RKO (cell line): ENCODE measurements at places on chromosomes 5 and 9.

- DNase-seq, result peak; percentile 47
Observed at GRCh38 chr9:33350310-33350709, 52.1 kb downstream of the AQP7 start.

DNA sequence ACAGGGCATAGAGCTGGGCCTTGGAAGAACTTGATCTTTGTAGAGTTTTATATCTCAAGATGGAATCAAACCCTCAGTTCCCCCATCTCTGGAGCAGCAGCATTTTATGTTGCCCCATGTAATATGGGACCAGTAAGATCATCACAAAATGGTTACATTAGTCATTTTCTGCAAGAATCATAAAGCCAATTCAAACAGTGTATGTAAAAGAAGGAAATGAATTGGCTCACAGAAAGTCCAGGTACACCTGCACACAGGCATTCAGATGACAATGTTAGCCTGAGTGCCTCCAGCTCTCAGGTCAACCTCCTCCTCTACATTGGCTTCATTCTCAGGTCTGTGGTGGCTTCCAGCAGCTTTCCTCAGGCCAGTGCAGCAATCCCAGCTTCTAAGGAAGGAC lies 35.1 kb downstream of the CYFIP2 start:
- no peak for DNase-seq

- DNase-seq, result no peak
Observed at GRCh38 chr5:153753645-153754432, 263.4 kb downstream of the GRIA1 start.

DNA sequence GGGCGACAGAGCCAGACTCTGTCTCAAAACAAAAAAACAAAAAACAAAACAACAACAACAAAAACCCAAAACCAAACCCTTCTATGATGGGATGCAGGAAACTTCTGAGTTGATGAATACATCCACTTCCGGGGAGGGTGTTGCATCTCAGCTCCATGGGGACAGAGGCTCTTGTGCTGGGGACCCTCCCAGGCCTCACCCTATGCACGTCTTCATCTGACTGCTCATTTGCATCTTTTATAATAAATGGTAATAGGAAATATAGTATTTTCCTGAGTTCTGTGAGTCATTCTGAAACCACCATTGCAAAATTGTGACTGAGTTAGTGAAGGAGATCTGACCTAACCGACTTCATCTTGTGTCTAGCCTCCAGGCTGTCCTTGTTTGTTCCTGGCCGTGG lies 109.5 kb upstream of the SLC28A3 start:
- no peak for DNase-seq

DNA sequence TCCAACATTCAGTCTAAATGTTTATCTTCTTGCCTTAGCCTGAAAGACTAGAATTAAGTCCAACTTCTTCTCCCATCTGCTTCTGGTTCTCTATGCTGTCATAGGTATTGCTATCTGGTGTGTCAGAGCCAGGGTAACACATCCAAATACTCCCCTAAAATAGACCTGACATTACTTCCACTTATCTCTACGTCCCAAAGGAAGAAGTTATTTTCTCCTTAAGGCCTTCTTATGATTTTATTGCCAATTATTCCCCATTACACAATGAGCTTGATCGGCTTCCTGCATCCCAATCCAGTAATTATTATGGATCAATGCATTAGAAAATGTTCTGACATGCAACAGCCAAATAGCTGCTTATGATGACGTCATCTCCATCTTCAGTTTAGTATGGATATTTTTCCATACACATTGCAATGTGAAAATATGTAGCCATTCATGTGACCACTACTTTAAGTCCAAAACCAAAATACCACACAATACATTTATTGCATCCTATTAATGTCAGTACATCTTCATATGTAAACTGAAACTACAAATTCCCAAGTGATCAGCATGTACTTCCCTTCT lies 555.5 kb downstream of the MAT2B start:
- no peak for DNase-seq

GRCh38 chr9:89408628-89409101 lies 89.2 kb downstream of the SEMA4D start:
- no peak for DNase-seq

DNA sequence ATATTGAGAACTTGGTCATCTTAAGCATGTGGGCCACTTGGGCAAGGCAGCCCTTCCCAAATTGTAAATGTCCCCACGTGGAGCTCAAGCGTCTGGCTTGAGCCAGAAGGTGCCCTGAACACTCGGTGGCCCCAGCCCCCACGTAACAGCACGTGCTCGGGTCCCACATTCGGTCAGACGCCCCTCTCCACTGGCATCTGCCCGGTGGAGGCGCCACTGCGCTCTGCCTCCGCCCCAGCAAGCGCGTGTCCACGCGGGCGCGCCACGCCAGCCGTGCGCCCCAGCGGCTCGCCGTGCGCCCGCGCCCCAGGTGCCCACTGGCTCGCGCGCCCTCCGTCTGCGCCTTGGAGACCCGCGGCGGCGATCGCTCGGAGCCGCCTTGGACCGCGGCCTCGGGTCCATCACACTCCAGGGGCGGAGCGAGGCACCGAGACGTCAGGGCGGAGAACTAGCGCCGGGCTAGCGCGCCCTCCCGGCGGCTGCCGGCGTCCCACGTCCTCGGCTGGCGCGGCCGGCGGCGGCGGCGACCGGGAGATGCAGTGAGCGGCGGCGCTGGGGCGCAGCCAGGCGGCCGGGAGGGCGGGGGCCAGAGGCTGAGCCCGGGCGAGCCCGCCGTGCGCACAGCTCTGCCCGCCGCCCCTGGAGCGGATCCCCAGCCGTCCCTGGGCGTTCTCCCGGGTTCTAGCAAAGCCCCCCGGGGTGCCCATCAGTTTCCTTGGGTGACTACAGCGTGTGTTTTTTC lies at the start of gene PALM2AKAP2:
Gene PALM2AKAP2, plus strand, starts transcription at position 488 of the 742 bp plus-strand sequence. CDS start 291 bp downstream, outside the sequence.
- no peak for DNase-seq

DNA sequence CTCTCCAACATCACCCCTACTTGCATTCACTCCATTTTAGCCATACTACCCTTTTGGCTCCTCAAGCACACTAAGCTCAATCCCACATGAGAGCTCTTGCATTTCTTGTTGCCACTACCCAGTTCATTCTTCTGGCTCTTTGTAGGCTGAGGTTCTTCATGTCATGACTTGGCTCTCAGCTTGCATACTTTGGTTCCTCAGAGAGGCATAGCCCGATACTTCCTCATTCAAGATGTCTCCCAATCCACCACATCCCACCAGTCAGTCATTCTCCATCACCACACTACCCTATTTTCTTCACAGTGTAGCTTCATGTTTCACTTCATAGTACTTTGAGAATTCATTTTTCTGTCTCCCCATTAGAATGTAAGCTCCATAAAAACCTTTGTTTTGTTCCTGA lies 116.7 kb downstream of the NR6A1 start:
- no peak for DNase-seq

- no peak for DNase-seq
Observed at GRCh38 chr5:153237671-153238332, 252.7 kb upstream of the GRIA1 start.

DNA sequence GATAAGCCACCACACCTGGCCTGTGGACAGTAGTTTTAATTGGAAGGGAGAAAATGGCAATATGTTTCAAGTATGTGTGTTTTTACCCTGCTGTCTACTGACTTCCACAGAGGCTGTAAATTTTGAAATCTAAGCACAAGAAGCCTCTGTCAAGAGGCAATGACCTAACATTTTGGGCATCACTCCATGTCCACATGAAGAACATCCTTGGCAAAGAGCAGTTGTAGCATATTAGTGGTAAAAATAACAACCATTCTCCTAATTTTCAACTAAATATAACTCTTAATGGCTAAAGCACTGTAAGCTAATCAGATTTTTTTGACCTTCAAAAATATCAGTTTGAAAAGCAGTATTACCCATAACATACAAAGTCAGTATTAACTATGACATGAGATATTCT lies 100.3 kb upstream of the APC start:
- no peak for DNase-seq

GRCh38 chr5:10489810-10490426 lies 48.2 kb downstream of the ROPN1L start:
- no peak for DNase-seq

- DNase-seq, result no peak
Observed at GRCh38 chr5:168916266-168916665, 337.1 kb upstream of the PANK3 start.
